Testis (tissue), 5 donors: ENCODE measurements at places on chromosomes 16 and 17.

GRCh38 chr17:28268610-28269313 is 50.2 kb upstream of the TMEM97 start:
- H3K27me3 ChIP-seq: no peaks in the 10 kb centered on the region
- no peaks in the 10 kb centered on the region for H3K4me1 ChIP-seq
- no peaks in the 10 kb centered on the region for H3K36me3 ChIP-seq
- no peak overlapping the region for H3K4me3 ChIP-seq
- H3K27ac ChIP-seq: no peak overlapping the region

DNA sequence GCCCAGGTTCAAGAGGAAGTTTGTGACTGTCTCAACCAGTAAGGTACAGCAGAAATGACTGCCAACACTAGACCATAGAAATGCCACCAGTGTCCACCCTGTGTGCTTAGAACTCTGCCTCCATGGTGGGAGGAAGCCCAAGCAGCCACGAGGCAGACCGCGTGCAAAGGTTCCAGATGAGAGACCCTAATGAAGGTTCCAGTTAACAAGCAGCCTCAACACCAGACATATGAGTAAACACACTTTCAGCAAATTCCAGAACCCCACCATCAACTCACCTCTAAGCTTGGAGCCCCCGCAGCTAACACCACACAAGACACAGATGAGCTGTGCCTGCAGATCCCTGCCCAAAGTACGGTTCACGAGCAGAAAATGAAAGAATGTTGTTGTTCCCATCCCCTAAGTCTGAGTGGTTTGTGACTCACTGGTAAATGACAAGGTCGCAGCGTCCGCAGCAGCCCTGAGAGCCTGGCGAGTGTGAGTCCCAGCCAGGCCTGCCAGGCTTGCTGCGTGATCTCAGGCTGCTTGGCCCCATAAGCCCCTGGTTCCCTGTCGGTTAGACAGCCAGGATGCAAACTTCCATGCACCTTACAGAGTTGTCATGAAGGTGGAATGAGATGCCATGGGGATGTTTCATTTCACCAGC is 193.7 kb downstream of the C16orf95 start:
- H3K27me3 ChIP-seq: no peaks in the 10 kb centered on the region
- H3K4me3 ChIP-seq: no peak overlapping the region
- H3K27ac ChIP-seq: no peak overlapping the region
- DNase-seq: no peak

DNA sequence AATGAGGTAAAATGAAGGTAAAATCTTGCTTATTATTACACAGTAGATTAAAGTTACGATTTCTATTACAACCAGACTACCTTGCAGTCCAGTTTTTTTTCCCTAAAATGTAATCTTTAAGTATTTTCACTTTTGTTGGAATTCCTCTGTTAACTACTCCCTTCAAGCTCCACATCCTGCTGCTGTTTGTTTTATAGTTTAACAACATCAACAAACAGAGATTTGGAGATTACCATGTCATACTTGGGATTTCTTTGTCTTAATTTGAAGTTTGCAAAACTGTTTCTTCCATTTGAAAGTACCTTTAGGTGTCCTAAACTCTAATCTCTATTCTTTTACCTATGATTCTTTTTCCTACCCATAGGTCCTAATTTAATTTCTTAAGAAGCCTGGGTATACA is 83.3 kb downstream of the ABHD15 start:
- no peak overlapping the region for H3K4me3 ChIP-seq
- H3K36me3 ChIP-seq: no peaks in the 10 kb centered on the region
- no peaks in the 10 kb centered on the region for H3K27me3 ChIP-seq
- DNase-seq: no peak
- H3K27ac ChIP-seq: no peak overlapping the region
- H3K4me1 ChIP-seq: no peaks in the 10 kb centered on the region

DNA sequence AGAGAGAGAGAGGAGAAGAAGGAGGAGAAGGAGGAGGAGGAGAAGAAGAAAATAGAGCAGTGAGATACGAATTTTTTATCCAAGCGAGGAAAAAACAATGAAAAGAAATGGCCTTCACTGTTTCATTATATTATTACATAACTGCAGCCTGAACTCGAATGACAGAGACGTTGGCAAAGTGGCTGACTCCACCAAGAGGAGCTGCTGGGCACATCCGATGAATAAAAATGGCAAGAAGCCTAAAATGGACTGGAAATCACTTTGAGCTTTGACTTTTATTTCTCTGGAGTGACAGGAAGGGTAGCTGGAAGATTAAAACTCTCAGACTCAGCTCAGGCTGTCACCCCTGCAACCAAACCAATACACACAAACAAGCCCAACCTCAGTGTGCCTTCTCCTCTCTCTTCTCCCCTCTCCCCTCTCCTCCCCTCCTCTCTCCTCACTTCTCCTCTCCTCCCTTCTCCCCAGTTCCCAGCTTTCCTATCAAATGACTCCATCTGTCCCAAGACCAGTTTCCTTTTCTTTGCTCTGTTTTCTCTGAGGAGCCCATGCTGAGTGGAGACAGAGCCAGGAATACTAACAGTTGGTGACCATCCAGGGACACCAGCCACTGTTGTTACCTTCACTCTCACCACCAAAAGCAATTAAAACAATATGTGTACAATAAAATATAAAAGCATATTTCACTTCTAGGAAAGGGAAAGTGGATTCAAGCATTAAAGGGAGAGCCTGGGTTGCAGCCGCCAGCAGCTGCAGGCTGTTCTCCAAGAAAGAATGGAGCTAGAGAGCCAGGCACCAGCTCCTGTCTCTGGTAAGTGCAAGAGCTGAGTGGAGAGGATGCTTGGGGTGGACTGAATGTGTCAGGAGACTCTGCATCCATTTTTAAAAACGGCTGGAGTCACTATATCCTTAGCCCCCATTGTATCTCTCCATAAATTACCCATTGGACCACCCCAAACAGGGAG is 51.2 kb downstream of the SOX9 start:
- no peaks in the 10 kb centered on the region for H3K27me3 ChIP-seq
- no peaks in the 10 kb centered on the region for H3K36me3 ChIP-seq
- H3K27ac ChIP-seq: peak overlapping the region; percentile 9
- no peak overlapping the region for H3K4me3 ChIP-seq
- peak; percentile 70 for DNase-seq

GRCh38 chr16:82991966-82992675 is 365.4 kb downstream of the CDH13 start:
- H3K4me1 ChIP-seq: no peaks in the 10 kb centered on the region
- H3K27ac ChIP-seq: no peak overlapping the region
- no peaks in the 10 kb centered on the region for H3K36me3 ChIP-seq
- no peak overlapping the region for H3K4me3 ChIP-seq
- DNase-seq: no peak
